ENCODE measurements at places on chromosomes 7 and 10.

- DNase-seq: peak; percentile 51
These were observed 30.0 kb downstream of the DGKI start for GRCh38 chr7:137816696-137817320.

DNA sequence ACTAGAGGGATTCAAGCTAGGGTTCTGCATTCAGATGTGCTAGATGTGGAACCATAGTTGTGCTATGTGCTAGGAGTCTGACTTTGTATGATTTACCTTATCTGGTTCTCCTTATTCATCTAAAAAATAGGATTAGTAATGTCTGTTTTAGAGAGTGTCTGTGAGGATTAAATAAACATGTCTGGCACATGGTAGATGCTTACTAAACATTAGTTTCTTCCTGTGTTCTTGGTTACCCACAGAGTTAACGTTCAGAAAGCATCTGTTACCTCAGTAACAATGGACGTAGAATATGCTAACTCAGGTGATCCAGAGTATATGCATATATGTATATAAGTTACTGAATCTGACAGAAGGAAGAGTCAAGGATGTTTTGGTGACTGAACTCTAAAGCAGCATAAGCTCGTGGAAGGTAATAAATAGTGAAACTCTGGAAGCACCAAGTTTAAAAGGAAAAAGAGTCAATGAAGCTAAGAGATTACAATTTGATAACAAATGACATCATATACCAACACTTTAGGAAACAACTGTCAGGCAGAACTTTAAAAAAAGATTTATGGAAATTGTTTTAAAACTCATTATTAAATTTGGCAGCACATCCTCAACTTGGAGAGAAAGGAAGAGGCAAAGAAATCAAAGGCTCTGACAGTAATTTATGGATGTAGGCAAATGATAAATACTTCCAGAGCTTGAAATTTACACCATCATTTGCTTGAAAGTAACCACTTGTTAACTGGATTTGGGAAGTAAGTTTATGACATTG, 127.0 kb downstream of the CCNY start:
- DNase-seq: no peak

DNA sequence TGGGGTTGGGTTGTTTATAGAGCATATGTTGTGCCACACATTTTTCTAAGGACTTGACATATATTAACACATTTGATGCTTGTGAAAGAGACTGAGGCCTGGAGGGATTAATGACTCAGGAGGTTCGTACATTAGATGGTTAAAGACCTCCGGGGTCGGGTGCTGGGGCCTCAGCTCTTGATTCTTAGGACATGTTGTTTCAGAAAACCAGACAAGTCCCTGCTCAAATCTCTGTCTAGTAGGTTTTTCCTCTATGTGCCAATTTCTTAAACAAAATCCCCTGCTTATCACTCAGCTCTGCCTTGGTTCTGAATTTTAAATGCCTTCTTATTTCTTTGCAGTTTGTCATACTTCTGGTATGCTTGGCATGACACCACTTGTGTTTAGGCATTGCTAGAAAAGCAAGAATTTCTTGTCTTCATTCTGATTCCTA, 5.8 kb downstream of the UPP1 start:
- no peak for DNase-seq

- DNase-seq: no peak
These were observed 43.3 kb downstream of the C10orf120 start for GRCh38 chr10:122656308-122656705.

- no peak for DNase-seq
These were observed 60.8 kb upstream of the OIT3 start for GRCh38 chr10:72832701-72833100.

GRCh38 chr10:10213237-10213636, 804.4 kb upstream of the CELF2 start:
- DNase-seq: no peak

DNA sequence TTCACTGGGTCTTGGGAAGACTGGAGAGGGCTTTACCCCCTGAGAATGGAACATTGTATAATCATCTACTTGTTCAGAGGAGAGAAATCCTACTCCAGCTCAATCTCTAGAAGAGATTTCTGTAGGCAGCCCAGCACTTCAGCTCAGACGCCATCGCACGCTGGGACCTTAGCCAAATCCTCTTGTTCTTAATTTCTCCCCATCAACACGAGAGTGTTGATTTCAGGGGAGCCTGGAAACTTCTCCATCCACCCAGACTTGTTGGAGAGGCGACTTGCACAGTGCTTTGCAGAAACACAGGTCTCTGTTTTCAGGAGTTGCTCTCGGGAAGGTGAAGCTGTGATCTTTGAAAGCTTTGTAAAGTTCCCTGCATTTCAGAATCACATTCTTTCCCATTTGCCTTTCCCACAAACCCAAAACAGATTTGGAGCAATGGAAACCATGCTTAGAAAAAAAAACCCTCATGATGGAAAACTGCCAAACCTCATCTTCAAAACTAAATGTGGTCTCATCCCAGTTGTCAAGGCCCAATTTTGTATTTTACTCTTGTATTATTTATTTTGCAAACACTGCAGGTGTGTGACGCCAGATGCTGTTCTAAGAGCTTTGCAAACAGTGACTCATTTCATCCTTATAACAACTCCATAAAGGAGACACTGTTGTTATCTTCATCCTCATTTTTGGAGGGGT, 60.9 kb downstream of the CALML3 start:
- no peak for DNase-seq

GRCh38 chr10:130933008-130933390, 378.5 kb downstream of the TCERG1L start:
- no peak for DNase-seq

- DNase-seq: no peak
These were observed 8.7 kb upstream of the BHLHA15 start for GRCh38 chr7:98202367-98203195.

- no peak for DNase-seq
These were observed 1.6 kb downstream of the FEZF1 start for GRCh38 chr7:122302761-122303530.

GRCh38 chr7:85882335-85882734, 695.5 kb upstream of the SEMA3D start:
- peak; percentile 12 for DNase-seq

DNA sequence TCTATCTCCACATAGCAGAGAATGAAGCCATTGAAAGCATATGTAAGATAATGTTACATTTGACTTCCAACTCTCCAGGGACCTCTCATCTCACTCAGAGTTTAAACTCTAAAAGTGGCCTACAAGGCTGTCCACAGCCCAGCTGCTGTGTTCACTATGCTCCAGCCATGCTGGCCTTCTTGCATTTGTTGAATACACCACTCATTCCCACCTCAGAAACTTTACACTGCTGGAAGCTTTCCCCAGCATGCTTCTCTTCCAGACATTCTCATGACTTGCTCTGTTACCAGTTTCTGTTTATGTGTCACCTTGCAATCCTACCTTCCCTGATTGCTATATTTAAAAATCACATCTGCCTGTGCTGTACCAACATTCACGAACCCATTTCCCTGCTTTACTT, 167.2 kb downstream of the WNT2 start:
- DNase-seq: no peak

DNA sequence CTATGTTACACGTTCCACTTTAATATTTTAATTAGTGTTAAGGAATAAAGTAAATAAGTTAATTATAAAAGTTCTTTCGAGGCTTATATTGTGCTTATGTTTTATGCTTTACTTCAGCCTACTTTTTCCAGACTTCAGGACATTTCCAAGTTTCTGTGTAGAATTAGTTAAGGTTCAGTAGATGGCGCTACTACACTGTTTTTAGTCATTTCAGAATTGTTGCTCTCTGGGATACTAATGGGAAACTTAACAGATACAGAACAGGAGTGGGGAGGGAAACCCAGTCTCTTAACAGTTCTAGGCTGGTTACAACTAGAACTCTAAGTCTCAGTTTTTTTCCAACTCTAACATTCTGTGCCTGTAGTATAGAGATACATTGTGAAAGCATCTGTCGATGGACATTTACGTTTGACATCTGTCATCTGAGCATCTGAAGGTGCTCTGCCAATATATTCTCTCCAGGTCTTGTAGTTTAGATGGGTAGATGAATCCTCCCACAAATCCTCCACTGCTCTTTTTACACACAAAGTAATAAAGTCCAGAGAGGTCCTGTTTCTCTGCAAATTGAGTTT, 56.8 kb upstream of the FAM171A1 start:
- DNase-seq: peak; percentile 57

- no peak for DNase-seq
These were observed 14.2 kb downstream of the SLC29A3 start for GRCh38 chr10:71333129-71333887.

- DNase-seq: no peak
These were observed 39.7 kb downstream of the ARID5B start for GRCh38 chr10:61941202-61941681.

GRCh38 chr10:6597478-6597877, 17.4 kb upstream of the PRKCQ start:
- no peak for DNase-seq

- no peak for DNase-seq
These were observed 69.1 kb downstream of the SCRN1 start for GRCh38 chr7:29920491-29920890.

DNA sequence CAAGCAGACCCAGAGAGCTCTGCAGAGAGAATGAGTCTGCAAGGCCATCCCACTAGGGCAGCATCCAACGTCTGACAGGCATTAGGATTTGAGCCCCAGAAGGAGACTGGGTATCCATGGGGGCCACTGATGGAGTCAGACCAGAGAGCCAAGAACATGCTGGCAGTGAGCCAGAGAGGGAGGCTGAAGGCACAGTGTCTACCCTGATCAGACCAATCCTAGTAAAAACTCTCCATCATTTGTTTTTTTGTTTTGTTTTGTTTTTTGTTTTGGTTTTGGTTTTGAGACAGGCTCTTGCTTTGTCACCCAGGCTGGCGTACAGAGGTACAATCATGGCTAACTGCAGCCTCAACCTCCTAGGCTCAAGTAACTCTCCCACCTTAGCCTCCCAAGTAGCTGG, 133.1 kb upstream of the LYZL2 start:
- DNase-seq: no peak

GRCh38 chr10:4867520-4868356, 41.7 kb downstream of the AKR1E2 start:
- no peak for DNase-seq

- DNase-seq: no peak
These were observed 71.6 kb downstream of the ADRA2A start for GRCh38 chr10:111148440-111148839.

DNA sequence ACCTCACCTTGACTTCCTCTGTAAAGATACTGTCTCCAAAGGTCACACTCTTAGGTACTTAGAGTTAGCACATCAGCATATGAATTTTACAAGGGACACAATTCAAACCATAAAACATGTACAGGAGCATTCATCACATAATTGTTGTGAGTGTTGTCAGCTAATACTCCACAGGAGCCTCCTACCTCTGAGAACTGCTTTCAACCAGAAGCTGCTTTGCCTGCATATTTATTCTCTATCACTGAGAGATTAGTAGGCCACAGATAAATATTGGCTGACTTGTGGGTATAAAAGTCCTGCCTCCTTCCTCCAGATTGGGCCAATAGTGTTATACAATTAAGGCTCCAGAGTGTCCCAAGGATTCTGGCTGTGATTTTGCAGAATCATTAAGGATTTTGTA, 1207.0 kb downstream of the XPNPEP1 start:
- DNase-seq: no peak

DNA sequence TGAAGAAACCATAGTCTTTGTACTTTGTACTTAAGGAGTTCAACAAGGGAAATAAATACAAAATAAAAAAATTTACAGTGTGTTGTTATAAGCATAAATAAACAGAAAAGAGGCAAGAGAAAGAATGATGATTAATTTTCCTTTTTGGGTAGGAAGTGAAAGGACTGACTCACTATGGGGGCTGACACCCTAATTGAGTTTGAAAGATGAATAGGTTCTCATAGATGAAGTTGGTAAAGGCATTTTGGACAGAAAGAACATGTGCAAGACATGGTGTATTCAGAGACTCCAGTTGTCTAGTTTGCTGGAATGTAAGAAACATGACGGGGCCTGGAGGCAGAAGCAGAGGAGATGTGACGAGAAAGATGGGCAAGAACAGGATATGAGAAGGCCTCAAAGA, 83.7 kb downstream of the VPS50 start:
- no peak for DNase-seq

- no peak for DNase-seq
These were observed 72.1 kb downstream of the VOPP1 start for GRCh38 chr7:55500117-55500756.

Measured in SK-MEL-5 (cell line).